Stimulated activated CD4-positive, alpha-beta T cell treated with anti-CD3 and anti-CD28 coated beads, Interleukin-12 subunit alpha, Interleukin-12 subunit beta, amount 100 ng/mL, for 24 hours (primary cell): ENCODE measurements at places on chromosomes 13 and 19.

DNA sequence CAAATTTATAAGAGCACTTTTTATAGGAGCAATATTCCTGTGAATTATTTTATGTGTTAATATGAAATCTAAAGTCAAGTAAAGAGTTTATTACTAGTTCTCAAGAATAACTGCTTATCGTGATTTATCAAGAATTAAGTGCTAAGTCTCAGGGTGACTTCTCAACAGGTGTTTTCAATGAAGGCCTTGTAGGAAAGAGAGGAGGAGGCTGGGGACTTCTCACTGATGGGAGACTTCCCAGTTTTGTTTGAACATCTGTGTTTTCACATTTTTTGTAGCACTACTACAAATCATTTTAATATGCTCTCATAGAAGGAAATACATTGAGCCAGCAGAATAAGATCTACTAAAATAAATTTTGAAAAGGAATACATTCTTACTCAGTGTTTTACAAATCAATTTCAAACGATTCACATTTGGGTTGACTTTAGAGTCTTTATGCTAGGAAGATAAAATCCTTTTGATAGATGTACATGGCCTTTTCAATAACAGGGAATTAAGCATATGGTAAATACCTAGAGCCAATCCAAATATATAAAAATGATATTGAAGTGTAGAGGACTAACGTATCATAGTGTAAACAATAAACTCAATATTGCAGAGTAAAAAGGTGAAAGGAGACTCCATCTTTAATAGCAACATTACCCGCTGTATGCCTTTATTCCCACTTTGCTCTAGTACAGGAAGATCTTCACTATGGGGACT, 6.8 kb downstream of the PCDH17 start:
- no peak for DNase-seq

- no peak for DNase-seq
Observed at GRCh38 chr19:54462047-54462654, 1.4 kb downstream of the LENG9 start.

- no peak for DNase-seq
Observed at GRCh38 chr19:53808710-53809125, 15.4 kb downstream of the NLRP12 start.

DNA sequence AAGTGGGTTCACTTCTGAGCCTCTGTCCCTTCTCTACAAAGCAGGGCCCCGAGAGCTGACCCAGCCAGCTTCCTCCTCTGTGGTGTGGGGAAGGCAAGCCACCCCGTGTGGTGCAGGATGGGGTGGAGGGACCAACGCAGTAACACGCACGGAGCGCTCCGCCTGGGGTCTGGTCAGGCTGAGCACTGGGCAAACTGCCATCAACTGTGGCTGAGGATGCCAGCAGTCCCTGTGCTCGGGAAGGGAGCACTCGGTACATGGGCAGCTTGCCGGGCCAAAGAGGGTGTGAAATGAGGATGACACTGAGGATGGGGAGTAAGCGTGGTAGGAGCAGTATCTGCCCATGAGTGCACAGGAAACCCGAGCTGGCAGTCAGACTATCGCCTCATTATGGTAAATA, 7.6 kb upstream of the GMIP start:
- DNase-seq, result no peak

DNA sequence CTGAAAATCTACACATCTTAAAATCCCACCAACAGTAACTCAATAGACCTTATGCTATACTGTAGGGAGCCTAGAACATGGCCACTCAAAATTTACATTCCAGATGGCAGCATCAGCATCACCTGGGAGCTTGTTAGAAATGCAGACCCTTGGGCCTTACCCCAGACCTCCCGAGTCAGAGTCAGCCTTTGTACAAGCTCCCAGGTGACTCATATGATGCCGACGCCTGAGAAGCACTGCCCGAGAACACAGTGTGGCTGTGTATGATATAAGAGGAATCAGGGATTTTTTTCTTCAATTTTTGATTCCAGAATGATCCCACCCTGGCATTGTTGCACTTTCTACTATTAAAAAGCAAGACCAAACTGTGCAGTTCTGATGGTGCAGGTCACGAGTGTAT, 35.9 kb upstream of the CNMD start:
- DNase-seq, result no peak

DNA sequence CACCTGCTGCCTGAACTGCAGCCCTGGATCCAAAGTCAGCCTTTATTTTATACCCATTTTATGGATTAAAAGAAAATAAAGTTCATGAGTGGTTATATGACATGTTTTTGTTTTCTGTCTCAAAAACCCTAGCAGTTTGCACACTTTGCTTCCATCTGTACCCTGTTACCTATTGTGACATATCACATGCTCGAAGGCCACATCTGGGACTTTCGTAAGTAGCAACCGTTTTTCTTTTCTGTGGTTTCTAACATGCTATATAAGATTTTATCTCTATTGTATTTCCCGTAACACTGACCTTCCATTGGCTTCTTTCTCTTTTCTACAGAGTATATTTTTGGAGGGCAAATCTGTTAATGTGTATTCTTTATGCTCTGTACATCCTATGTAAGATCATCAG, 1007.2 kb downstream of the PCDH9 start:
- DNase-seq, result no peak

GRCh38 chr19:54369082-54369687, 4.5 kb upstream of the LAIR1 start:
- no peak for DNase-seq
